Activated naive CD4-positive, alpha-beta T cell treated with anti-CD3 and anti-CD28 coated beads for 36 hours (primary cell): ENCODE measurements at places on chromosomes 1 and 21.

DNA sequence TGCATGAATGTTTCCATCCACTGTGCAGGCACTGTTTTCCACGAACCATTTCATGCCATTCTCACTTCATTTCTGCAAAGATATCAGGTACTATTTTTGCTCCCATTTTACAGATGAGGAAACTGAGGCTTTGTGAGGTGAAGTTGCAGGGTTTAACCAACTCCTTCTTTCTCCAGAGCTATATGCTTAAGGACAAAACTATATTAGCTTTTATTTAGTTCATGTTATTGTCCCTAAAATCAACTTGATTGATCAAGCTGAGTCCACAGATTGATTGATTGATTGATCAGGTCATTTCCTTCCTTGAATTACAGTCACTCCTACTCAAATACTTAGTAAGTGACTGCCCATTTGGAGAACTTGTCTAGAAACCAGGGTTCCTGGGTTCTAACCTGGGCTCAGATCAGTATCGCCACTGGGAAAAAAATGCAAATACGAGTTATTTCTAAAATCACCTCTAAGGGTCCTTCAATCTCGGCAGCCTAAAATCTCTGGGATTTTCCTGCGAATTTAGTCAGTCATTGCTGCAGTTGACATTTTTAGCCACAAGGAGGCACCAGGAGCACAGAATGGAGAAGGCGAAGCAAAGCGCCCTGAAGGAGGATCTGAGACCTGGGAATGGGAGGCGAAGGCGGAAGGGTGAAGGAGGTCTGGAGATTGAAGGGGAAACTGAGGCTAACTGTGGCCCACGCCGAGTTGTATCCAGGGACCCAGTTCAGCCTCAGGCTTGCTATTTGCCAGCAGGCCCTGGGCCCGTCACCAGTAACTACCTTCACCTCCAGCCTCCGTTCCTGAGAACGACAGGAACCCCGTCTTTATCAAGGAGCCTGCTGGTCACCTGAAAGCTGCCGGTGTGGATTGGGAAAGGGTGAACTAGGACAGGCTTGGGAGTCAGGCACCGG, 14.3 kb upstream of the MUL1 start:
- peak; percentile 84 for DNase-seq

GRCh38 chr1:91556556-91556955, 55.9 kb downstream of the CDC7 start:
- DNase-seq, result peak; percentile 18

DNA sequence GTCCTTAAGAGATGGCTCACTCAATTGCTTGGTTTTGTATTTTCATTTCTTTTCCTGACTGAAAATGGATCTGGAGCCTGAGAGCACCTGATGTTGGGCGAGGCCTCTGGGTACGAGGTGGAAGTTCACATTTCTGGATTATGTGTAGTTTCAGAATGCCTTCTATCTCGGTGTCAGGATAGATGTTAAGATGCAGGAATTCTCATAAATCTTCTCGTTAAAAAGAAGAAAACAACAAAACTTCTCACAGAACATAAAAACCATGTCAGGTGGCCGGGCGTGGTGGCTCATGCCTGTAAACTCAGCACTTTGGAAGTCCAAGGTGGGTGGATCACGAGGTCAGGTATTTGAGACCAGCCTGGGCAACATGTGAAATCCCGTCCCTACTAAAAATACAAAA, 101.8 kb downstream of the RHOU start:
- no peak for DNase-seq

DNA sequence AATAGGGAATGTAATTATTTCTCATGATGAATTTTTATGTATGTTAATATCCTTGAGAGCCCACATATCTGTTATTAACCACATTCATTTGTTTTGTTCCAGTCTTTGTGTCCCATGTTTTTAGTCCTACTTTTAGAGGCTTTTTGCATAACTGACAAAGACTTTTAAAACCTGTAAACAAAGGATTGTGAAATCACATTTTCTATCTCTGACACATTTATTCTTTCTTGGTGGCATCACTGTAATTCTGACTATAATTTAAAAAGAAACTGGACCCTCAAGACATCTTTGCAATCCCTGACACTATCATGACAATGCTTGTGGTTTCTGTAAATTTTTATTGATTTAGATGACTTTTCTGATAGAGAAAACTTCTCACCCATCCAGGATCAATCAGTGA, 313.1 kb downstream of the SIPA1L2 start:
- DNase-seq, result no peak

- no peak for DNase-seq
Observed at GRCh38 chr1:153415850-153416570, at the start of gene S100A7A. S100A7A (plus strand) TSS chr1:153416520; CDS start chr1:153418083, 1,563 bp downstream.

- peak; percentile 94 for DNase-seq
Observed at GRCh38 chr1:24351918-24352627, 32.9 kb downstream of the GRHL3 start.

GRCh38 chr1:88735909-88736308, 51.8 kb downstream of the PKN2 start:
- DNase-seq, result no peak

DNA sequence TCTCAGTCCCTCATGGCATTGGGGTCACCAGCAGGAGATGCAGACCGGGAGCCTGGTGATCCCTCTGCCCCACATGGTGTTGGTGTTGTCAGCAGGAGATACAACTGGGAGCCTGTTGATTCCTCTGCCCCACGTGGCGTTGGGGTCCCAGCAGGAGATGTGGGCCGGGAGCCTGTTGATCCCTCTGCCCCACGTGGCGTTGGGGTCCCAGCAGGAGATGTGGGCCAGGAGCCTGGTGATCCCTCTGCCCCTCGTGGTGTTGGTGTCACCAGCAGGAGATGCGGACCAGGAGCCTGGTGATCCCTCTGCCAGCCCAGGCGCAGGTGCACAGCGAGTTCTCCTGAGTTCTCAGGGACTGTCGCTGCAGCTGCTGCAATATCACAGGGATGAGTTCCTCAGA, 229.6 kb upstream of the C1orf174 start:
- DNase-seq, result no peak

- no peak for DNase-seq
Observed at GRCh38 chr1:3708791-3709190, 43.5 kb upstream of the CCDC27 start.

DNA sequence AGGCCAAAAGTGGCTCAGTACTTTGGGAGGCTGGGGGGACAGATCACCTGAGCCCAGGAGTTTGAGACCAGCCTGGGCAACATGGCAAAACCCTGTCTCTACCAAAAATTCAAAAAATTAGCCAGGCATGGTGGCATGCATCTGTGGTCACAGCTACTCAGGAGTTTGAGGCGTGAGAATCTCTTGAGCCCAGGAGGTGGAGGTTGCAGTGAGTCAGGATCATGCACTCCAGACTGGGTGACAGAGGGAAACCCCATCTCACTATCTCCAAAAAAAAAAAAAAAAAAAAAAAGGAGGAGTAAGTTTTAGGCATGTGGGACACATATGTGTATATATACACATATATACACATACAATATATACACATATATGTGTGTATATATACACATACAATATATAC, 165.3 kb upstream of the DPYD start:
- no peak for DNase-seq

GRCh38 chr1:66354311-66355201, 179.4 kb upstream of the SGIP1 start:
- DNase-seq, result no peak
